ENCODE measurements at places on chromosomes 1 and 21.

- no peak overlapping the region for H3K4me3 ChIP-seq
- H3K36me3 ChIP-seq = no peaks in the 10 kb centered on the region
- H3K4me1 ChIP-seq = no peaks in the 10 kb centered on the region
- H3K27ac ChIP-seq = no peak overlapping the region
- H3K27me3 ChIP-seq = peaks cover 11% of the 10 kb centered on the region
Observed at GRCh38 chr1:117017062-117017461, 15.5 kb downstream of the CD101 start.

GRCh38 chr21:36330904-36331303 is 10.9 kb downstream of the MORC3 start:
- peaks cover 11% of the 10 kb centered on the region for H3K36me3 ChIP-seq
- peaks cover 36% of the 10 kb centered on the region for H3K4me1 ChIP-seq
- no peaks in the 10 kb centered on the region for H3K27me3 ChIP-seq
- no peak overlapping the region for H3K4me3 ChIP-seq
- no peak overlapping the region for H3K27ac ChIP-seq

GRCh38 chr21:31985398-31985797 is 112.6 kb downstream of the HUNK start:
- H3K27me3 ChIP-seq = no peaks in the 10 kb centered on the region
- peaks cover 18% of the 10 kb centered on the region for H3K36me3 ChIP-seq
- no peak for DNase-seq
- no peaks in the 10 kb centered on the region for H3K4me1 ChIP-seq
- no peak overlapping the region for H3K4me3 ChIP-seq
- no peak overlapping the region for H3K27ac ChIP-seq

DNA sequence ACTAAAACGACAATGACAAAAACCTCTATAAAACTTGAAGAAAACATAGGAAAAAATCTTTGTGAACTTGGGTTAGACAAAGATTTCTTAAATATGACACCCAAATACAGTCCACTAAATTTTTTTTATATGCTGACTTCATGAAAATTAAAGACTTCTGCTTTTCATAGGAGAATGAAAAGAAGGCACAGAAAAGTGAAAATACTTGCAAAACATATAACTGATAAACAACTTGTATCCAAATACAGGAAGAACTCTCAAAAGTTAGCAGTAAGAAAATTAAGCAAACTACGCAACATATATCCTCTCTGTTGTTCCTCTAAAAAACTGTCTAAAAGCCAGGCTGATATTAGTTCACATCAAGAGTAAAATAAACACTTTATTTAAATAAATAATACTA is 53.6 kb downstream of the KIFAP3 start:
- no peak overlapping the region for H3K27ac ChIP-seq
- no peaks in the 10 kb centered on the region for H3K4me1 ChIP-seq
- no peaks in the 10 kb centered on the region for H3K27me3 ChIP-seq
- no peak for DNase-seq

DNA sequence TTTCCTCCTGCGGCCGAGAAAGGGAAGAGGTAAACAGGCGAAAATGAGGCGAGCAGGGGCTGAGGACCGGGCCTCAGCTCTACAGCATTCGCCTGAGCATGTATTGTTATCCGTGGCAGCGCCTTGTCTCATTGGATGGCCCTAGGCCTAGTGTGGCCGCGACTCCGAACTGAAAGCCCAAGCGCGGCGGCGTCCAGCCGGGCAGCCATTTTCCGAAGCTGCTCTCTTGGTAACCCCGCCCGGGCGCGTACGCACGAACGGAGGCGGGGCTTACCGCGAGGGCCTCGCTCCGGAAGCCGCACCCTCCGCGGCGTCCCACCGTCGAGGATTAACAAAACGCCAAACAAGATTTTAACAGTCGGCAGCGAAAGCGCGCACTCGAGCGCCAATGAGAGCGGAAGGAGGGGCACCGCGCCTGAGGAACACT is 797 bp upstream of the USP1 start:
- peak overlapping the region; percentile 100 for H3K27ac ChIP-seq
- H3K36me3 ChIP-seq = peaks cover 15% of the 10 kb centered on the region
- no peak for DNase-seq
- peaks cover 7% of the 10 kb centered on the region for H3K27me3 ChIP-seq
- H3K4me3 ChIP-seq = peak overlapping the region; percentile 95

DNA sequence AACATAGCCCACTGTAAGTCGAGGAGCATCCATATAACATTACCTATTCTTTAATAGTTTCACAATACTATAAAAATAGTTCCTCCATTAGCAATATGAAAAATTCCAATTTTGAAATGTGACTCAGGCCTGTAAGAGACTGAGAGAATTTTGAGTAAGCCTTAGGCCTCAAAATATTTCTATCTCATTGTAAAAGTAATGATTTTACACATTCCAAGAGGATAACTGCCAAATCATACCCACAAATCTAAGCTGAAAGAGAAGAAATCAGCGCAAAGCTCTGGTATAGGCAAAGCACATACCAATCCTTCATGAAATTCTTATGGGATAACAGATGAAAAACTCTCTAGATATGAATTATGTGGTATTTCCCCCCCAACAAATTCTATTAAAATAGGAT is 144.1 kb downstream of the CDC42BPA start:
- H3K4me1 ChIP-seq = peaks cover 83% of the 10 kb centered on the region
- peak overlapping the region; percentile 44 for H3K4me3 ChIP-seq
- peaks cover 23% of the 10 kb centered on the region for H3K36me3 ChIP-seq
- peak; percentile 75 for DNase-seq
- peak overlapping the region; percentile 45 for H3K27ac ChIP-seq

DNA sequence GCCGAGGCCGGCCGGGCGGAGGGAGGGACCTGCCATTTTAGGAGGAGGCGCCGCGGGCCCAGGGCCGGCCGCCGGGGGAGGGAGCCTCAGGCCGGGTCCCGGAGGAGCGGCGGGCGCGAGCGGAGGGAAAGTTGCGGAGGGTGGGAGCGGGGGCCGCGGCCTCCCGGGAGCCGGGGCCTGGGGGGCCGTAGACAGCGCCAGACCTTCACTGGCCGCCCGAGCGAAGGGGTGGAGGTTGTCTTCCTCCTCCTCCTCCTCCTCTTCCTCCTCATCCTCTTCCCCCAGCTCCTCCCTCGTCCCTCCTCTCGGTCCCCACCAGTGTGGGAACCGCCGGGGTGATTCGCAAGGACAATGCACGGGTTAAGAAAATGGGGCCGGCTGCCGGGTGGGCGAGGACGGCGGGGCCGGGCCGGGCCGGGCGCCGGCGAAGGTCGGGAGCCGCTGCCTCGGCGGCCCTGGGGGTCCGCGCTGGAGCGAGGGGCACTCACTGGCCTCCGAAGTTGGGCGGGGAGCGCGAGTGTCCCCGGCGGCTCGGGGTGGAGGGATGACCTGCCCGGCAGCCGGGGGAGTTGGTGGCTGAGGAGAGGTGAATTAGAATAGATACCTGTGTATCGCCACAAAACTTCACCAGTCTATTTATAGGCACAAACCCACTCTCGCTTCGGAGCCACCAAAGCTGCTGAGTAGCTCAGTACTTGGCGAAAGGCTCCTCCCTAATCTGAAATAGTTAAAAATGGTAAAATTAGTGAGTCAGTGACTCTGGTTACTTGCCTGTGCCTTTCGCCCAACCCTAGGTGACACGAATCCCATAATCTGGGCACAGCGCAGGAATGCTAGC is 1.3 kb downstream of the DYRK1A start:
- DNase-seq = peak; percentile 53
- H3K4me1 ChIP-seq = peaks cover 52% of the 10 kb centered on the region
- H3K27me3 ChIP-seq = no peaks in the 10 kb centered on the region
- peaks cover 9% of the 10 kb centered on the region for H3K36me3 ChIP-seq
- H3K27ac ChIP-seq = peak overlapping the region; percentile 97
- peak overlapping the region; percentile 94 for H3K4me3 ChIP-seq

- peak overlapping the region; percentile 59 for H3K27ac ChIP-seq
- DNase-seq = peak; percentile 45
- H3K36me3 ChIP-seq = no peaks in the 10 kb centered on the region
- peaks cover 57% of the 10 kb centered on the region for H3K4me1 ChIP-seq
- H3K4me3 ChIP-seq = no peak overlapping the region
- H3K27me3 ChIP-seq = peaks cover 2% of the 10 kb centered on the region
Observed at GRCh38 chr21:27645285-27645684, 678.4 kb upstream of the ADAMTS5 start.

GRCh38 chr1:186154651-186155050 is 220.4 kb downstream of the TPR start:
- no peaks in the 10 kb centered on the region for H3K36me3 ChIP-seq
- H3K27me3 ChIP-seq = no peaks in the 10 kb centered on the region
- no peak overlapping the region for H3K4me3 ChIP-seq
- no peak for DNase-seq
- peaks cover 58% of the 10 kb centered on the region for H3K4me1 ChIP-seq
- H3K27ac ChIP-seq = no peak overlapping the region

DNA sequence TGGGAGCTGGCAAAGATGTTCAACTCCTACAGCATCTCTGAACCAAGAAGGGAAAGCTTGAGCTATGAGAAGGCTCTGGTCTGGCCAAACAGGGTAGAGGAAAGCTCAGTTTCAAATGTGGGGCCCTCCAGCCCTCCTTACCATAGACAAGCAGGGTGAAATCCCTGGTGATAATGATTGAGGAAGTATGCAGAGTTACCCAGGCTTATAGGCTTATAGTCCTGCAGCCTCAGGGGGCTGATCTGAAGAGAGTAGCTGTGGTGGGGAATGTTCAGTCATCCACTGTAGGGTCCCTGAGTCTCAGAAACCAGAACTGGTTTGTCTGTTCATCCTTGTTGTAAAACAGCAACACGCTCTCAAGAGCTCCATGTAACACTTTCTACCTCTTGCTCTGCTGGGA is 19.8 kb upstream of the LY9 start:
- DNase-seq = no peak
- peaks cover 9% of the 10 kb centered on the region for H3K27me3 ChIP-seq
- no peaks in the 10 kb centered on the region for H3K4me1 ChIP-seq
- no peaks in the 10 kb centered on the region for H3K36me3 ChIP-seq
- H3K4me3 ChIP-seq = no peak overlapping the region
- H3K27ac ChIP-seq = no peak overlapping the region

DNA sequence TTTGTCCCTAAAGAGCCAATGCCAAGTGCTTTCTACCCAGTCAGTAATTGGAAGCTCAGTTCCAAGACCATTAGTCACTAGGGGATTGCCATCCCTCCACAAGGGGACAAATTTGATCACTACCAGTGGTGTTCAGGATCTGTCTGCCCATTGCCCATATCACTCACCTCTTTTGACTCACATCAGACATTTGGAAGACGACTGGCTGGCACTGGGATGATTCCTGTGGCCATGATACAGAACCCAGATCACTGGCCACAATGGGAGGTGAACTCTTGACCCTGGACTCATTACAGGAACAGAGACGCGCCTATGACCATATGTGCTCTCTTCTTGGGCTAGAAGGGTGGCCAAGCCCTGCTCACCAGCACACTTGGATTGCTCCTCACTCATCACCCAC is 71.0 kb downstream of the COLGALT2 start:
- H3K4me1 ChIP-seq = peaks cover 29% of the 10 kb centered on the region
- H3K36me3 ChIP-seq = peaks cover 24% of the 10 kb centered on the region

DNA sequence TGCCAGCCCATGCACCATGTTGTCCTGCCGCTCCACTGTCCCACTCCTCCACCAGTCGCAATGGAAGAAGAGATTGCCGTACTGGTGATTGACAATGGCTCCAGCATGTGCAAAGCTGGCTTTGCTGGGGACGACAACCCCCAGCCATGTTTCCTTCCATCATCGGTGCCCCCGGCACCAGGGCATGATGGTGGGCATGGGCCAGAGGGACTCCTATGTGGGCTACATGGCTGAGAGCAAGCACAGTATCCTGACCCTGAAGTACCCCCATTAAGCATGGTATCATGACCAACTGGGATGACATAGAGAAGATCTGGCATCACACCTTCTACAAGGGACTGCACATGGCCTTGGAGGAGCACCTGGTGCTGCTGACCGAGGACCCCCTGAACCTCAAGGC is 1.9 kb upstream of the AMY2B start:
- no peak for DNase-seq
- no peak overlapping the region for H3K4me3 ChIP-seq
- no peaks in the 10 kb centered on the region for H3K36me3 ChIP-seq
- no peak overlapping the region for H3K27ac ChIP-seq
- H3K4me1 ChIP-seq = no peaks in the 10 kb centered on the region

DNA sequence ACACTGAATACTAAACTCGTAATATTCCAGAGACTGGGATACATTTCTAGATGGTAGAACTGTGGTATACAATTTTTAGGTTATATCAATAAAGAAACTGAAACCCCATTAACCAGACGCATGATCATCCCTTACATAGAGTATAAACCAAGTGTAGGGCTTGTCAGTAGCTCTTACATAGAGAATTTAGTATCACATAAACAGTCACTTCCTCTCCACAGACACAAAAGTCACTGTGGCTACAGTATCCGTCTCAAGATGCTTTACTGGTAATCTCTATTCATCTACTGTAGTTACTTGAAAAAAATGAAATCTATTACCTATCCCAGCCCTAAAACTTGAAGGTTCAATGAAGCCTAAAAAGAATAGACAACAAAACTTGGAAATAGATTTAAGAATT is 252.3 kb upstream of the TMPRSS15 start:
- no peak overlapping the region for H3K4me3 ChIP-seq
- H3K4me1 ChIP-seq = no peaks in the 10 kb centered on the region
- H3K27me3 ChIP-seq = no peaks in the 10 kb centered on the region
- no peak overlapping the region for H3K27ac ChIP-seq
- no peak for DNase-seq

GRCh38 chr1:152566681-152567080 is at the start of gene LCE3E:
Gene LCE3E, minus strand, starts transcription at chr1:152566780. Its CDS starts 572 bp downstream, at chr1:152566208.
- no peak for DNase-seq
- no peaks in the 10 kb centered on the region for H3K36me3 ChIP-seq
- no peak within 1 kb of the TSS for H3K27ac ChIP-seq
- peaks cover 3% of the 10 kb centered on the region for H3K27me3 ChIP-seq
- H3K4me3 ChIP-seq = no peak within 1 kb of the TSS

- peaks cover 3% of the 10 kb centered on the region for H3K27me3 ChIP-seq
- H3K36me3 ChIP-seq = no peaks in the 10 kb centered on the region
- DNase-seq = no peak
- no peak overlapping the region for H3K27ac ChIP-seq
Observed at GRCh38 chr1:60958001-60958400, 124.4 kb upstream of the NFIA start.

GRCh38 chr1:3599286-3599811 is 12.0 kb downstream of the MEGF6 start:
- no peak overlapping the region for H3K4me3 ChIP-seq
- H3K4me1 ChIP-seq = no peaks in the 10 kb centered on the region
- no peaks in the 10 kb centered on the region for H3K36me3 ChIP-seq
- no peak for DNase-seq
- H3K27me3 ChIP-seq = peaks cover 6% of the 10 kb centered on the region

DNA sequence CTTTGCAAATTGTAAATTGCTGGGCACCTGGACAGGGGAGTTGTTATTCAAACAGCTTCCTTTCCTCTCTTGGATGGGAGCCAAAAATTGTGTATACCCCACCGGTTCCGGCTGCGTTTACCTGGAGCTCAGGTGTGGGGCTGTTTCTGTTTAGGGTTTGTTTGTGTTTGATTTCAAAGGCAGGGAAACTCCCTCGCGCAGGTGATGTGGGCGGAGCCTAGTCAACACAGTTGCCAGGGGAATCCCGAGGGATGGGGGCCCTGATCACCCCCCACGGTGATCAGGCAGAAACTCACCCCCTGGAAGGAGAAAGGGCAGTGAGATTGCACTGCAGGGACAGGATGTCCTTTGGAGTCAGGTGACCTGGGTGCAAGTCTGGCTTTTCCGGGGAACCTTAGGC is 28.3 kb downstream of the CDCP2 start:
- H3K4me1 ChIP-seq = no peaks in the 10 kb centered on the region
- DNase-seq = no peak
- no peak overlapping the region for H3K27ac ChIP-seq
- no peak overlapping the region for H3K4me3 ChIP-seq

Data from HFFc6 (cell line).